CD4-positive, alpha-beta T cell treated with Interleukin-2 at 100 ng/mL for 4 hours (primary cell): ENCODE measurements at places on chromosomes 7 and 10.

DNA sequence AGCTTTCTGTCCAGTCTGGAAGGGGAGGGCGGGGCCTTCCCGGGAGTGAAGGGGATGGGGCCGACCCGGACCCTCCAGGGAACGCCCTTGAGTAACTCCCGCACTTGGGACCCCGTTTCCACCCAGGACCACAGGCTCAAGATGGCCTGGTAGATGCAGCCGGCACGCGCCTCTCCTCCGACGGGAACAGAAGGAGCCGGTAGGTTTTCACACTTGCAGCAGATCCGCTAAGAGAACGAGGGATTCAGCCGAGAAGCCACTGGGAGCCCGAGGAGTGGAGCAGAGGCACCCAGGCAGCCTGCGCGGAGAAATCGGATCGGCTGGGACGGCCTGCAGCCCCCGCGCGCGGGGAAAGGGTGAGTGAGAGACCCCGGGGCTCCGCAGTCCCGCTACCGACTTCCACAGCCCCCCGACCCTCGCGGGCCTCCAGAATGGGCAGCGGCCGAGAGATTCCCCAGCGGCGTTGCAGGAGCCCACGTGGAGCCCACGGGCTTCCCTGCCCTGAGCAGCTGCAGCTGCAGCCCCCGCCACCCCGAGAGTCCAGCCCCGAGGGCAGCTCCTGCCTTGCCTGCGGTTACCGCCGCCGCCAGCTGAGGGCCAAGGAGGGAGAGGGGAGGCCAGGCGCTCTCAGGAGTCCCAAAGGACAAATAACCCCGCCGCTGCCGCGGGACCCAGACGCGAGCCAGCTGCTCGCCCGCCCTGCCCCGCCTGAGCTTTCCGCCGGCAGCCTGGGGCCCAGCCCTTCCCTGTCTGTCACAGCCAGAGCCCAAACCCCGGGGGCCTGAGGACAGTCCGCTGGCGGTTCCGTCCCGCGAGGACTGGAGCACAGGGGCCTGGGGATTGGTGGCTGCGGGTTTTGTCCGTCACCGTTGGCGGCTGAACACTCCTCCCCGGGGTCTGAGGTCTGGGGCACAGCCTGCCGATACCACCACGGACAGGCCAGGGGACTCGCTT is 21.8 kb downstream of the IFT22 start:
- no peak for DNase-seq

DNA sequence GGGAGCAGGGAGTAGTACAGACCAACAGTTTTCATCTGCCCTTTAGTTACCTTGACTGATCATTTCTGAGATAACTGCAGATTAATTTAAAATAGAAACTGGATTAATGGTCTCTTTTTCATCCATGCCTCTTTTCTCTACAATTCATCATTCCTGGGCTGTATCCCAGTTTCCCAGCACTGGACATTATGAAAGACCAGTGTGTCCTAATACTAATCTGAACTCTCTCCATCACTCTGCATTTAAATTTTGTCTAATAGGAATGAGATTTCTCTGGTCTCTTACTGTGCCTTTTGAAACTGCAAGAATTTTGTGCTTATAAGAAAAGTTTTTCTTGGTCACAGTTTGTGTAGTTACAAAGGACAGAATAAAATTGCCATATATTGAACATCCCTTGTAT is 12.7 kb downstream of the PLEKHA8 start:
- no peak for DNase-seq

DNA sequence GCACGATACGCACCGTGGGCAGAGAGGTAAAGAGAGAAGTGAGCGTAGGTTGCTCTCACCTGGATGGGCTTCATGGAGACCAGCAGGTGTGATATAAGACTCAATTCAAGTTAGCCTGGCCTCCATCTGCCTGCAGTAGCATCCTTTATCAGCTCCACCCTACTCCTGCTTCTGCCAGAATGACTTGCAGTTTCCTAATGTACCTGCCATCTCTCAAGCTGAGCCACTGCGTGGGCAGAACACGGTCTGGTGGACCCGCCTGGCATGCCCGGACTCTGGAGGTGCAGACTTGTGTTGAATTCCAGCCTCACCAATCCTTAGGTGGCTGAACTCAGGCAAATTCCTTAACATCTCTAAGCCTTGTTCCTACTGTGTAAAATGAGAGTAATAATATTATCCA is 64.3 kb downstream of the STEAP1B start:
- no peak for DNase-seq

- DNase-seq: no peak
Measured at GRCh38 chr7:154372011-154372601, 319.9 kb downstream of the DPP6 start.

DNA sequence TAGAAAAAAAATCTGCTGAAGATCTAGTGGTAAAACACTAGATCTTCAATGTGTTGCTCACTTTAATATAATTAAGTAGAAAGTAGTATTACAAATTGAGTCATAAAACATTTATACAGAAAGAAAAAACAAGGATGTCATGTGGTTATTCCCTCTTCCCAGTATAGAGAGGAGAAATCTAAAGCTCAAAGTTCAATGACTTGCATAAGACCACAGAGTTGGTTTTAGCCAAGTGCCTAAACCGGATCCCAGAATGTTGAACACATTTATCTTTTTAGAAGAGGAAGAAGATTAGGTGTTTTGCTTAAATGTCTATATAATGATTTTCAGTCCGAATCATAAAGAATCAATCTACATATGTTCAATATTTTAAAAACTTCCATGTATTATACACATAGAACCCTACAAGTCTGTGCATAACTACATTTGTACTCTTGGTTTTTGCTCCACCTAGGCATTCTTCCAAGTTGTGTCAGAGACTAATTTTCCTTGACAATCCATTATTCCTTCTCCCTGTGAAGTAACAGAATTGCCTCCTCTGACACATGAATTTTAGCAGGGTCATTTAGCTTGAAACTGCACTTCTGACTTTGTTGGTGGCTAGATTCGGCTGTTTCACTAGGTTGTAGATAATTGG is 389.2 kb downstream of the MAGI2 start:
- no peak for DNase-seq

DNA sequence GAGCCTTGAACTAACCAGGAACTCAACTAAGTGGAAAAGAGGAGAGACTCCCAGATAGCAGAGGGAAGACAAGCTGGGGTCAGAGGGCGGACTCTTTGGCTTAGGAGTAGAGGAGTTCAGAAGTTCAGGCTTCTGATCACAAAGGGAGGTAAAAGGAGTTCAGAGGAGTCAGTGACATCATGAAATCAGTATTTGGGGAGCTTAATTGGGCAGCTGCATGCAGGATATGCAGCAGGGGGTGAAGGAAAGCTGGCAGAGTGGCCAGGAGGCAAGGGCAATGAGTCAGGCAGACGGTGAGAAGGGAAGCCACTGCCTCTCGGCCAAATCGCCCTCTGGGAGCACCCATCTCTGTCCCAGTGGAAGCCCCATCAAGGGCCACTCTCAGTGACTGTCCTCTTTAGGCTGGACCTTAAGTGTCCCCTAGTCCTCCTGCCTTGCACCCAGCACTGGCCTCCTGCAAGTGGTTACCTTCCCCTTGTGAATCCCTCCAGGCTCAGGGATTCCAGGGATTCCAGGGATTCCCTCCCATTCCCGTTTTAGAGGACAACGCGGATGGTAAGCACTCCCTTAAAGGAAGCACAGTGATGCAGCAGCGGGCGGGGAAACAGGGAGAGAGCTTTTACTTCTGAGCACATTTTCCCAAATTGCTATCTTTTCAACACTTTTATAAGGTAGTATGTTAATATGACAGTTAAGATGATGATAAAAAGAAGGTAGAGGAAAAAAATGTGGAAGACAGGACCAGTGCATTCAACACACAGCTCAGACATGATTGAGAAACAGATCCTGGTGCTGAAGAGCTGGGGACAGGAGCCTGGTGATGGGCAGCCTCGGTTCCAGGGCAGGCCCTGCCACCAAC is 72.6 kb downstream of the KCNMA1 start:
- DNase-seq: no peak

DNA sequence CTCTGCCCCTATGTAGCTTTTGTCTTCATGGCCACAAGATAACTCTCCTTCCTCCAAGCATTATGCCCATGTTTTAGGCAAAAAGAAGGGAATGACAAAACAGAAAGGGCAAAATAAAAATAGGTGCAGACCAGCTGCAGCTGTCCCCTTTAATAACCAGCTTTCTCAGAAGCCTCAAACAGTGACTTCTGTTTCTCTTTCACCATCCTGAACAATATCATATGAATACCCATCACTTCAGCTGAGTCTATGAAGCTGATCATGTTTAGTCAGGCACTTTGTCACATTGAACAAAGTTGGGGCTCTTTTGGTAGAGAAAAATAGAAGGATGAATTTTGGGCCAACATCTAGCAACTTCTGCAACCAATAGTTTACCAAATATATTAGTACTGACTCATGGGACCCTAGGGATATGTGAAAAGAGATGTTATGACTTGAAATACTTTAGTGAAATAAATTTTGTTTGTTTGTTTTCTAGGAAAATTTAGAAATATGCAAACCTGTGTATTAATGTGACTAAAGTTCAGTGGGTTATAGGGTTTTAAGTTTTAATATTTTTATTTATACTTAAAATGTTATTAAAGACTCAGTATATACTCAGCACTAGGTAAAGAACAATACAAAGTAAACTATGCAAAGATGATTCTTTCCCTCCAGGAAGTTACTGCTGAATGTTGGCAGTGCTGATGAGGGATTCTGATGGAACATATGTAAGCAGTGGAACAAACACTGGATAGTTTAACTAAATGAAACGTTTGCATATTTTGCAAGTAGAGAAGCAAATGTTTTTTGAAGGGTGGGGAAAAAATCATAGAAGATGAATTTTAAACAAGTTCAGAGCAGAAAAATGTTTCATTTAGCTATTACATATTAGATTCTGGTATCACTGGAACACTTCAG is 133.7 kb downstream of the FOXP2 start:
- DNase-seq: no peak
